ENCODE measurements at places on chromosomes 1 and 21.

DNA sequence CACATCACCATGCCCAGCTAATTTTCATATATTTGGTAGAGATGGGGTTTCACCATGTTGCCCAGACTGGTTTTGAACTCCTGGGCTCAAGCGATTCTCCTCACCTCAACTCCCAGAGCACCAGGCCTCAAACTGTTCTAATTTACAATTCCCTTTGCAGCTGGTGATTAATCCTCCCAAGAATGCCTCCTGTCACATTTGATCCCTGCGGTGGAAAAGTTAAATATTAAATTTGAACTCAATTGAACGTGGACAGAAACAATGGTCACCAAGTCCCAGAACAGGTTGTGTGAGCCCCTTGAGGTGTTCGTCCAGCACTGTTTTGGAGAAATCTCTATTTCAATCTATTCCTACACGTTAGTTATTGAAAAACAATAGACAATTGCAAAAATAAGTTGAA lies 2.0 kb upstream of the ANKRD35 start:
- no peak for DNase-seq

GRCh38 chr1:189868021-189868420 lies 609.6 kb downstream of the BRINP3 start:
- DNase-seq = no peak

DNA sequence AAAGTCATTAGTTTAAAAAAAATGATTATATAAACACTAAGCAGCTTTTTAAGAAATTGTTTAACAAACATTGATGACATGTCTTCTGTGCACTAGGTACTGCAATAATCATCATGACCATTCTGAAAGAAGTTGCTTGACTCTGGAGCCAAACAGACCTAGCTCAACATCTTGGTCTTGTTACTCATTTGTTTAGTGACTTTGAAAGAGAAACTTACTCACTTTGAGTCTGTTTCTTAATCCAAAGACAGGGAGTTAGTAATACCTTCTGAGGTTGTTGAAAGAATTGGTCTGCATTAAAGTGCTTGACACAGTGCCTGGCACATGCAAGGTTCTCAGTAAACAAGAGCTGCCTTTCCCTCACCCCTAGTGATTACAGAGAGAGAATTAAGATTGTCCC lies 84.4 kb downstream of the SGIP1 start:
- no peak for DNase-seq

DNA sequence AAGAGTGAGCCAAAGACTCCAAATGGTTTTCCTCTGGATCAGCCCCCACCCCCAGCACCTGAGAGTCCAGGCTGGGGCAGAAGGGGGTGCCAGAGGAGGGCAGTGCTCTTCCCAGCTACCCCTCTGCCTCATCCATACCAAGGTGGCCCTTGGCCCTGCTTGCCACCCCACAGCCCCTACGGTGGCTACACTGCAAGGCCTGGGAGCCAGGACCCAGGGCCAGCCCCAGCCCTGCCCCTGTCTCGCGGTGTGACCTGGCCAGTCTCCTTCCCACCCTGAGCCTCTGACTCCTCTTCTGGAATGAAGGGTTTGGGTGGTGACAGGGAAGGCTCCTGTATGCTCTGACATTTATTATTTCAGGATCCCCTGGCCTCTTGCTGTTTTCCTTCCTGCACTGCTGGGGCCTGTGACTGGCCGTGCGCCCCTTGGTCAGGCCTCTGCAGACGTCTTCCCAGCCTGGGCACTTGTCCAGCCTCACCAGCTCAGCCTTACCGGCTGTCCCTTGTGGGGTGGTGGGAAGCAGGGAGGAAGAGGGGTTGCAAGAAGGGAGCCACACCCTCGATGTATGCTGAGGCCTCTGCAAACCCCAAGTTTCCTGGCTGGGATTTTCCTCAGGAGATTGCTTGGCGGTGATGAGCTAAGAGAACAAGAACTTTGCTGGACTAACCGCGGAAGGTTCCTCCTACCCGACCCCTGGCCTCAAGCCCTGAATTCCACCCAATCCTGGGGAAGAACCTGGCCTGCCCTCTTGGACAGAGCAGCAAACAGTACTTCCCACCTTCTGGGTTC lies 13.5 kb downstream of the ASAP3 start:
- no peak for DNase-seq

GRCh38 chr1:30402031-30402430 lies 321.4 kb downstream of the MATN1 start:
- no peak for DNase-seq

Measured in B cell (primary cell).